ENCODE measurements at places on chromosomes 3 and 15.

DNA sequence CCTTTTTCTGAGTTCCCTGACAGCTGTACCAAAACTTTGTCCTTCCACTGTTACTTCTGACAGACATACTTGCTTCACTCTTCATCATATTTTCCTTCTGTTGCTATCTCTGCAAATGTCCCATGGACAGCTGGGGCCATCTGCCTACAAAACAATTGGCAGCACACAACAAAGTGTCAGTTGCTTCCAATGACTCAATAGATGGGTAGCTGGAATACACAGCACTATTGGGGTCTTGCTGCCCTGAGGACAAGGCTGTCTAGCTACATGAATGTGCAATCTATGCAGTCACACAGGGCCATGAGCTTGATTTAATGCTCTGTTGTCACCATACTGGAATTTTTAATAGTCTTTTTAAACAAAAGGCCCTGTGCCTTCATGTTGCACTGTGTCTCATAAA is 192.8 kb downstream of the DTWD1 start:
- no peak for DNase-seq

DNA sequence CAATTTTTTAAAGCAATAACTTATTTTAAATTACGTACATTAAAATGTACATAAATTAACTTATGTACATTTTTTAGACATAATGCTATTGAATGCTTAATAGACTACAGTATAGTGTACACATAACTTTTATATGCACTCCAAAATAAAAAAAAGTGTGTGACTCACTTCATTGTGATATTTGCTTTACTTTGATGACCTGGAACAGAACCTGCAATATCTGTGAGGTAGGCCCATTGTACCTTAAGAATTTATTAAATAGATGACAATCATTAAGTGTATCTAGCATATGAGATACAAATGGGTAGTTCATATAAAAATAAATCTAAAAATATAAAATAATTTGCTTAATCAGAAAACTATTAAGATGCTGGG is 276.7 kb downstream of the NFKBIZ start:
- DNase-seq, result no peak

DNA sequence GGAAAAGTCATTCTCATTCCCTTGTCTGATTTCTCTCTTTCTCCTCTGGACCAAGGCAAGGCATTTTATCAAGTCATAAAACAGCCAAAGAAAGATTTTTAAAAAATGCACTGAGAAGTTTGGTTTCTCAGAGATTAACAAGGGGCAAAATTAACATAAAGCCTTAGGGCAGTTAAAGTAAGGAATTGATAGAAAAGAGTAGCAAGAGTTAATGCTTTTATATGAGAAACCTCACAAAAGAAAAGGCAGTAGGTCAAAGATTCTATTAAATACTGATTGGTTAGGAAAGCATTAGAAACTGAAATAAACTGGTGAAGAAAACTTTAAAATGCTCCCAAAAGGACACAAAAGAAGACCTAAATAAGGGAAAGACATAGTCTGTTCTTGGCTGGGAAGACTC is 121.0 kb upstream of the PRTG start:
- no peak for DNase-seq

- no peak for DNase-seq
Measured at GRCh38 chr15:38944536-38944935, 379.9 kb upstream of the RASGRP1 start.

DNA sequence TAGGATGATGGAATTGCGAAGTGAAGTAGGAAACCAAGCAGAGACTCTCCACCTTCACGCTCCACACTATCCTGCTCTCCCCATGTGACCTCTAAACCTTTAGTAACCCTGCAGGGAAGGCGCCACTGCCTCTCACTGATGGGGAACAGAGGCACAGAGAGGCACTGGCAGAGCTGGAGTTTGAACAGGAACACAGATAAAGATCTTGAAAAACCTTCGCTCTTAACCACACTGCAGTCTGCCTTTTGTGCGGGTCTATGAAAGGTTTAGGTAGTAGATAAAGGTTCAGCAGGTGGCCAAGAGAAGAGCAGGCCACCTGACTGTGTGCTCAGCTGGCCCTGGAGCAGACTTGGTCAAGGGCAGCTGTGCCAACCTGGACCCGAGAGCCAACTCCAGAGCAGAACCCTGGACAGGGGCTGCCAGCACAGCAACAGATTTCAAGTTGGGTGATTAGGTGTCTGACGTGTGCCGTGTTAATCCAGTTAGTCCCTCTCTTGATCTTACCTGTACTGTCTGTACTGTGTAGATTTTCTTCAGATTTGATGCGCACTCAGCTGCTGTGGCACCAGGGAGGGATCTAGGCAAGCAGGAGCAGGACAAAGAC is 15.2 kb downstream of the EIF4E3 start:
- DNase-seq, result peak; percentile 46

DNA sequence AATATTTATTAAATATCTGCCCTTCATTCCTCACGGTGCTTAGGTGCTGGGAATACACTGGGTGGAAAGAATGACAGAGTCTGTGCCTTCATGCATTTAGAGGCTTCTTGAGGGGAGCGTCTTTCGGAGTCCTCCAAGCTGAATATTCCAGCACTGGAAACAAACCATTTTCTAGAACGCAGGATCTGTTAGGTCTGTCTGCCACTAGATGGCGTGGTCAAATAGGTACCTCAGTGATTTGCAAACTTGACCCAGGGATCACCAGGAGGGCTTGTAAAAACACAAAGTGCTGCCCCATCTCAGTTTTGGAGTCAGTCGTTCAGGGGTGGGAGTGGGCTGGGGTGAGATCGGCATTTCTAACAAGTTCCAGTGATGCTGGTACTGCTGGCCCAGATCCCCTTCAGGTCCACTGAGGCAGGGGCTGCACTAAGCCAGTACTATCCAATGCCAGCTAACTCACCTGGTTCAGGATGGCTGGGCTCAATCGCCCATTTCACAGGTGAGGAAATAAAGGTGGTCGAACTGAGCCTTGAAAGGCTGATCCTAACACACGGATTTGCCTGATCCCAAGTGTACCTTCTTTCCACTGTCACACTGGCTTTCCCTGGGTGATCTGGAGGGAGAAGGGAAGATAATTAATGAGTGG is 14.8 kb downstream of the ARNT2 start:
- no peak for DNase-seq

GRCh38 chr15:25248583-25249235 is 190.1 kb downstream of the UBE3A start:
- DNase-seq, result no peak

GRCh38 chr3:192907784-192908183 is 9.9 kb downstream of the MB21D2 start:
- no peak for DNase-seq

DNA sequence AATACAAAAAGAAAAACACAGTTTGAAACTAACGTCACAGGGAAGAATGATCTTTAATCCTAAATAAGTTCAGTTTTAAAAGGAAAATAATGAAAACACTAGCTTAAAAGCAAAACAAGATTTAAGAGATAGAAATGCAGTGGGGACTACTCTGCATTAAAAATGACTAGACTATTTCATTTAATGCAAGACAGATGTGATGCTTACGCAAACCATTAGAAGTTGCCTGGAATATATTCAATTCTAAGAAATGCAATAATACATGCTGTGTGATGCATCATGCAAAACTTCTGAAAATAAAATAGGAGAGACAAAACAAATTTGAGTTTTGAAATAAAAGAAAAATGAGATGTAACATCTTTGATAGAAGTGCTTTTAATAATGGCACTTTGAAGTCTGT is 97.6 kb upstream of the STRIT1 start:
- no peak for DNase-seq

DNA sequence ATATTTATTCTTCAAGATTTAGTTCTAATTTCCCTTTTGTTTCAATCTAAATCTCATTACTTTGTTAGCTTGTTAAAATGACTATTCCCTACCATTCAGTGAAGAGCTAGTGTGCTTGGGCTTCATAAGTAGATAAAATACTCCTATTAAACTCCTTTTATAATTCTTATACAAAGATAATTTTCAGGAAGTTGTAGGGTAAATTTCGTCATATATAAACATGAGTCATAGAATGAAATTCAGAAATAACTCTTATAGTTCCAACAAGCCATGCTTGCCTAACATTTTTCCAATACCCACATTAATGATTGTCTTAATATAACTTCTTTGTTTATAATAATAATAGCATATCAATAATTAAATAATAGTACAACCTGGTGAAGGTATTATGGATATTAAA is 407.3 kb downstream of the NAALADL2 start:
- DNase-seq, result no peak

- peak; percentile 6 for DNase-seq
Measured at GRCh38 chr15:35289024-35289617, 204.0 kb upstream of the NANOGP8 start.

DNA sequence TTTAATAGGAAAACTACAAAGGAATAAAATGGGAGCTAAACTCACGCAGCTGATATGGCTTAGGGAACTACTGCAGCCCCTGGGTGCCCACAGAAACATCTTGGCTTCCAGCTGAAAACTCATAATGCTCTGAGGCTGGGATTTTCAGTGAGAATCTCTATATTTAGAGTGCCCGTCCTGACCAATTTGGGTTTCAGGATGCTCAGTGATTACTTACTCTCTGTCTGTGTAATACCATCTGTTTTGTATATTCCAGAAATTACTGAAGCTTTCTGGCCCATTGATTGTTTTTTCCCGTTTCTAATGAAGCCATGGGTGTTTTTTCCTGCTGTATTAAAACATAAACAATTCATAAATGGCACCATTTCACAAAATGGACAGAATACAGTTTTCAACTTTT is 50.6 kb upstream of the ZNF385D start:
- no peak for DNase-seq

DNA sequence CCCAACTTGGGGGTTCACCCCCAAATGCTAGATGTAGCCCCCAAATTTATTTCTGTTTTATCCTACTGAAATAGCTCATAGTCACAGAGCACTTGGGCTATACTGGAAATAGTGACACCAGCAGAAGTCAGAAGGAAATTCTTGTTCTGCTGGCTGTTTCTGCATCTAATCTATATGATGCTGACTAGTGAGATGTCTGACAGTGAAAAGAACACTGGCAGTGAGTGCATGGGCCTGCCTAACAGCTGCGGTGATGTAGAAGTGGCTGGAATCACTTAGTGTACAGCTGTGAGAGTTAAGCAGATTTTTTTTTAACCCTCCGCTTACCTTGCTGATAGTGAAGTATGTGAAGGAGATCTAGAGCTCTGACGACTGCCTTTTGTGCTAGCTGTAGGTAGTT is 14.0 kb downstream of the TTC14 start:
- no peak for DNase-seq
